Nephron progenitor cell (in vitro differentiated cells): ENCODE measurements at places on chromosomes 1 and 21.

DNA sequence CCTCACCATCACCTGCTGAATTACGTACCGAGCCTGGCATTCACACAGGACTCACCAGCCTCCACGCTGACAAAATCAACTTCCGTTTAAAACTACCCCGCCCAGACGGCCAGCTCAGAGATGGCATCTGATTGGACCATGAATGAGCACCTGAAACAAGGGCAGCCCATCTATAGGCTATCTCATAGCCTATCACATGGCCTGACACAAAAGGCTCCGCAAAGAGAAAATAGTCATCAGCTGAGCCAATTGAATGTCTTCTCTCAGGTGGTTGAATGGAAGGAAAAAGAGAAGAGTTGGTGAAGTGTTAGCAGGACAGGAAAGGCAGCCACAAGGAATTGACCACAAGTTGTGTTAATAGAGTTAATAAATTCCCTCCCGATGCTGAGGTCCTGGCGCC, 50.6 kb upstream of the ZC3H12A start:
- peaks cover 64% of the 10 kb centered on the region for H3K27me3 ChIP-seq
- H3K4me1 ChIP-seq = no peaks in the 10 kb centered on the region
- DNase-seq = no peak
- no peak overlapping the region for H3K4me3 ChIP-seq
- H3K27ac ChIP-seq = no peak overlapping the region

DNA sequence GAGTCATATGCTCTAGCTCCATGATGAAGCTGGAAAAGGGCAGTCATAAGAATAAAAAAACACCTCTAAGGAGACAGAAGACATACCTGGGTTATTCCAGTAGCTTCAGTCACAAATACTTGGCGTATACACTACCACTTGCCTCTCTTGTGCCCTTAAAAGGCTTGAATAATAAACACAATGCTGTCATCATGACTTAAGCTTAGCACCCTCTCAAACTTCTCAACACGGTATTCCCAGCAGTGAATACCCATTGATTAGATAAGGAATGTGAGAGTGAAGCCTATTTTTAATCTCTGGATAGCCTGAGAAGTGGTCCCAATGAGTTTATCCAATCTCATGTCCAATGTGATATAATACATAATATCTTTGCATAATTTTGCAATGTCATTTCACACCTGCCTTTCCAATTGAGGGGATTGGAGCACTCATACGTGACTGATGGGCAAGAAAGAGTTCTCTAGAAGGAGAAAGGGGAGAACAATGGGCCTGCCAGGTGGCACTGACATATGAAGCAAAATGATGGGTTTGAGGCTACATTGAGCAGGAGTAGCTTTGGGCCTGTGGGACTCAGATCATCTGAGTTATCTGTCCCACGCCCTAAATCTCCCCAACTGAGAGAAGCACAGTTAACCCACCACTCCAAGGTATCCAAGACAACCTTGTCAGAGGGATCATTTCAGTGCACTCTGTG, 298.6 kb upstream of the DAB1 start:
- no peak overlapping the region for H3K27ac ChIP-seq
- H3K4me3 ChIP-seq = no peak overlapping the region
- H3K36me3 ChIP-seq = no peaks in the 10 kb centered on the region
- H3K4me1 ChIP-seq = peaks cover 21% of the 10 kb centered on the region

DNA sequence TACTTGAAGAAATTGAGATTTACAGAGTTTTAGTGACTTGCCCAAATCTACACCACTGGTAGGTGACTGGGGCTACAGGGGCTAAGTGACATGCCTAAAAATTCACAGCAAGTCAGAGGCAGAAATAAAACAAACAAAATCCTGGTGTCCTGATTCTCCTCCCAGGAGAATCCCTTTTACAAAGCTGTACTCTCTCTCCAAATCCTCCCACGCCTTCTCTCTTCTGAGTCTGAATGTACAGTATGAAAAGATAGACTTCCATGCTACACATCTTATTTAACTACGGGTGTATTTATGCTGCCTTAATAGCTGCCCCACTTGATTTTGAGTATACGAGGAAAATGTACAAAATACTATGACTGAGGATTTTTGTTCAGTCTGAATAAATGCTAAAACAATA, 65.4 kb downstream of the SGIP1 start:
- H3K27me3 ChIP-seq = peaks cover 4% of the 10 kb centered on the region
- H3K4me1 ChIP-seq = peaks cover 20% of the 10 kb centered on the region
- peak overlapping the region; percentile 21 for H3K4me3 ChIP-seq
- no peak for DNase-seq
- H3K27ac ChIP-seq = peak overlapping the region; percentile 60

DNA sequence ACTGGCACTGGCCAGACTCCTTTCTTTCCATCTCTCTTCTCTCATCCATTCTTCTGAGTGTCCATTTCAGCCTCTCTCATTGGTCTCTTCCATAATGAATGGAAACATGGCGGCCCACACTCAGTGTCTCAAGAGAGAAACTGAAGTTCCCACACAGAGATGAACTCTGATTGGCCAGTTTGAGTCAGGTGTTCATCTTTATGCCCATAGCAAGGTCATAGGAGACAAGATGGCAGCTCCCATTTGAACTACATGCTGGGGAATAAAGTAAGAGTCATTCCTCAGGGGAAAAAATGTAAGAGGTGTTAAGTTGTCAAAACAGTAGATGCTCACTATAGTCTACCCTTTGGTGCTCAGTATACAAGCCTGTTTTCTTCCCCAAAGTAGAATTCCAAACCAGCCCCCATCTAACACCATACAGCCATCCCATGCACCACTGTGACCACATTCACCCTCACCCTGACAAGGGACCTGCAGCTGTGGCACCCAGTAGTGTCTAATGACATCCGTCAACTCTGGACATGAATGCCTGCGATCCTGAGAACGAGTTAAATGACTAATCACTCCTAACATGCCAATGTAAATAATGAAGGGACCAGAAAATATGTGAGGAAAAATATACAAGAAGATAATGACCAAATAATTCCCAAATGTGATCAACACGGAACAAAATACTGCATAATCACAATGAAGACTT, 12.4 kb downstream of the CDA start:
- H3K27me3 ChIP-seq = peaks cover under 1% of the 10 kb centered on the region
- H3K4me3 ChIP-seq = no peak overlapping the region
- no peak for DNase-seq
- H3K4me1 ChIP-seq = no peaks in the 10 kb centered on the region
- H3K36me3 ChIP-seq = no peaks in the 10 kb centered on the region
- no peak overlapping the region for H3K27ac ChIP-seq

GRCh38 chr1:231485029-231485784, 43.3 kb upstream of the TSNAX start:
- no peak overlapping the region for H3K4me3 ChIP-seq
- H3K27me3 ChIP-seq = no peaks in the 10 kb centered on the region
- H3K27ac ChIP-seq = no peak overlapping the region
- H3K4me1 ChIP-seq = no peaks in the 10 kb centered on the region

DNA sequence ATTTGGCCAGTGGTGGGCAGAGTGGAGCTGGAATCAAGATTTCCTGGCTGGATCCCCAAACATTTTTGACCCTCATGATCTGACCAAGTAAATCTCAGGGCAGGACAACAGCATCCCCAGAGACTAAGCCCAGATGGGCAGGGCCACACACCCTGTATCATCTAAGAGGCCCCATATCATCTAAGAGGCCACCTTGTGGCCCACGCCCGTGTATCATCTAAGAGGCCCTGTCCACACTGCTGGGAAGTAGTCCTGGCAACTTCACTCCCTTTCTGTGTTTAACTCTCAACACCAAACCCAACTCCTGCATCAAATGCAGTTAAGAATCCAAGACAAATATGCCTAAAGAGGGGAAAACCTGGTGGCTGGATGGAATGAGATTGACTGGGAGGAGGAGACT, 81.6 kb upstream of the SSX2IP start:
- no peak overlapping the region for H3K4me3 ChIP-seq
- no peak for DNase-seq
- H3K27ac ChIP-seq = no peak overlapping the region
- peaks cover 25% of the 10 kb centered on the region for H3K4me1 ChIP-seq

GRCh38 chr1:118931876-118932275, 56.3 kb downstream of the TBX15 start:
- H3K4me1 ChIP-seq = peaks cover 28% of the 10 kb centered on the region
- peaks cover 15% of the 10 kb centered on the region for H3K36me3 ChIP-seq
- DNase-seq = no peak
- no peaks in the 10 kb centered on the region for H3K27me3 ChIP-seq
- peak overlapping the region; percentile 76 for H3K27ac ChIP-seq

DNA sequence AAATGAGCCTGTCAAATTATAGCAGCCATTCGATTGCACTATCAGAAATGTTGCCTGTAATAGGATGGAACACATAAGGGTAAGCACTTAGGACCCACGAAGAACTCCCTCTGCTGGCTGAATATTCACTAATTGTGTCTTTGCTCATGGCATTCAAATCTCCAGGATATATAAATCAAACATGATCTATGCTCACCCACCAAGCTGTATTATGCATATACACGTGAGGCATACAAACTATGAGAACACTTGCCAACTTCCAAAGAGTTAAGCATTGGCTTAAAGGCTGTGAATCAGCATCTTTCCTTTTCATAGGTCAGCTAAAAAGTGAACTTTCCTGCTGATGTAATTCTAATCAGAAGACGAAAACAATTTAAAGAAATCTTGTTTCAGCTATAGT, 34.5 kb downstream of the TMPRSS15 start:
- H3K4me3 ChIP-seq = no peak overlapping the region
- DNase-seq = no peak
- H3K4me1 ChIP-seq = no peaks in the 10 kb centered on the region

- no peak overlapping the region for H3K4me3 ChIP-seq
- H3K27ac ChIP-seq = no peak overlapping the region
- no peak for DNase-seq
Measured at GRCh38 chr1:11783556-11783955, 21.6 kb downstream of the C1orf167 start.

DNA sequence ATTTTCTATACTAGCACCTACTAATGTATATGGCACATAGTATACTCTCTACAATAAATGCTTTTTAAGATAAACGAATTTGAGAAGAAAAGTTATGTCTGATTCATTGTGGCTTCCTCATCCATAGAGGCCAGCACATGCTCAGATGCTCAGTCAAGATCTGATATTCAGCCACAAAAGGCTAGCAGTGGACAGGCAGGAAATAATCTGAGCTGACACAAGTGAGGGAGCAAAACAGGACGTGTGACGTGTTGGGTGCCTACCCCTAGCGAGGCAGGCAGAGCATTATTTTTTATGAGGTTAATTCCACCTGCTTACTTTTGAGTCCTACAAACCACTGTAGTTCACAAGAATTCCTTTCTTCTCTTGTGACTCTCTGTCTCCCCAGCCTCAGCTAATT, 550.9 kb downstream of the SMYD3 start:
- DNase-seq = no peak
- no peak overlapping the region for H3K27ac ChIP-seq
- H3K4me1 ChIP-seq = peaks cover 43% of the 10 kb centered on the region
- no peak overlapping the region for H3K4me3 ChIP-seq

DNA sequence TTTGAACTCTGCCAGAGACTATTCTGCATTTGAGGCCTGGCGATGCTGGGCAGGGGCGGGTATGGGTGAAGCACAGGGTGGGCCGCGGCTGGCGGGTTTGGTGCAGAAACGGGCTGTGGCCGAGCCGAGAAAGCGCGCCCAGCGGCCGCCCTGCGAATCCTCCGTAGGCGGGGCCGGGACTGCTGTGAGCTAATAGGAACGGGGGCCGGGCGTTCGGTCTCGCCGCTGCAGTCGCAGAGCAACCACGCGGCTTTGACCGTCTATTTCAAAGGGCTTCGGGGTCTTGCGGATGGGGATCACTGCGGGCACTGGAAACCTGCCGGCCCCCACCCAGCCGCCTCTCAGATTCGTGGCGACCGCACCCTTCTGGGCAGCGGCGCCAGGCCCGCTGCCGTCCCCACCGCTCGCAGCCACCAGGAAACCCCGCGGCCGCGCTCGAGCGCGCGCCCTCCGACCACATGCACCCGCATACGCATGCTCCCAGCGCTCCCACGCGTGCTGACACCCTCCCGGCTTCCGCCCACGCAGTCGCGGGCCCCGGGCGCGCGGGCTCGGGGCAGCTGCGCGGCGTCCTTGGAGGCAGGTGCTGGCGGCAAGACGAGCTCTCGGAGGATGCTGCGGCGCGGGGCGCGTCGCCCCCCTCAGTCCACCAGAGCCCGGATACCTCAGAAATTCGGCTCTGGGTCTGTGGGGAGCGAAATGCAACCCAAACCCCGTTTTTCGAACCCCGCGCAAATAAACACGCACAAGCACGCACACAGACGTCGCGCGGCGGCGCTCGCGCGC, 32.6 kb downstream of the DNTTIP2 start:
- DNase-seq = peak; percentile 90
- H3K4me3 ChIP-seq = peak overlapping the region; percentile 92
- peaks cover 17% of the 10 kb centered on the region for H3K36me3 ChIP-seq
- H3K27me3 ChIP-seq = peaks cover 4% of the 10 kb centered on the region
- H3K4me1 ChIP-seq = peaks cover 14% of the 10 kb centered on the region
